ENCODE measurements at places on chromosomes 7 and 10.

DNA sequence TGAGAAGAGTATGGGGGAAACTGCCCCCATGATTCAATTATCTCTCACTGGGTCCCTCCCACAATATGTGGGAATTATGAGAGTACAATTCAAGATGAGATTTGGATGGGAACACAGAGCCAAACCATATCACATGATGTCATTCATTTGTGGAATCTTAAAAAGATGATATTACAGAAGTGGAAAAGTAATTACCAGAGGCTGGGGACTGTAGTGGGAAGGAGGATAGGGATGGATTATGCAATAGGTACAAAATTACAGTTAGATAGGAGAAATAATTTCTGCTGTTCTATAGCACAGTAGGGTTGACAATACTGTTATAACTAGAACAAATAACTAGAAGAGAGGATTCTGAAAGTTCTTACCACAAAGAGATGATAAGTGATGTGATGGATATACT is 141.4 kb downstream of the VPS50 start:
- DNase-seq: no peak

DNA sequence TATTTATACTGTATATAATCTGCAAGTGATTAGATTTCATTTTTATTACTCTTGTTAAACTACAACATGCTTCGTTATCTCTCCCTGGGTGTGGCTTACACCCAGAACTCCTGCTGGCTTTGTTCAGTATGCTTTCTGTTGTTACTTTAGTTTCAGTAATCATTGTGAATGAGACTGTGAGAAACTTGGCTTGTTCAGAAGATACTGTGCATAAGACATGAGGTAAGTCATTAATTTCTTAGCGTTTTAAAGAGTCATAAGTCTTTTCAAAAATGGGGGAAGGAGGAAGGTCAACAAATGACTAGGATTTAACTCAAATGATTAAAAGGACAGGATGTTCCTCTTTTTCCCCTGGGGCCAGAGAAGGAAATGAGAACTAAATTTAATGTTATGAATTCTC is 11.6 kb upstream of the ADD3 start:
- DNase-seq: no peak

GRCh38 chr10:115566867-115567266 is 473.7 kb downstream of the ATRNL1 start:
- no peak for DNase-seq

GRCh38 chr7:77797734-77798393 is 370 bp downstream of the TMEM60 start:
- DNase-seq: no peak

- DNase-seq: no peak
Observed at GRCh38 chr7:20288036-20288435, 42.7 kb upstream of the ITGB8 start.

GRCh38 chr10:122368502-122369254 is 5.8 kb upstream of the PLEKHA1 start:
- DNase-seq: no peak

- DNase-seq: no peak
Observed at GRCh38 chr10:120396228-120396627, 60.8 kb upstream of the PLPP4 start.

DNA sequence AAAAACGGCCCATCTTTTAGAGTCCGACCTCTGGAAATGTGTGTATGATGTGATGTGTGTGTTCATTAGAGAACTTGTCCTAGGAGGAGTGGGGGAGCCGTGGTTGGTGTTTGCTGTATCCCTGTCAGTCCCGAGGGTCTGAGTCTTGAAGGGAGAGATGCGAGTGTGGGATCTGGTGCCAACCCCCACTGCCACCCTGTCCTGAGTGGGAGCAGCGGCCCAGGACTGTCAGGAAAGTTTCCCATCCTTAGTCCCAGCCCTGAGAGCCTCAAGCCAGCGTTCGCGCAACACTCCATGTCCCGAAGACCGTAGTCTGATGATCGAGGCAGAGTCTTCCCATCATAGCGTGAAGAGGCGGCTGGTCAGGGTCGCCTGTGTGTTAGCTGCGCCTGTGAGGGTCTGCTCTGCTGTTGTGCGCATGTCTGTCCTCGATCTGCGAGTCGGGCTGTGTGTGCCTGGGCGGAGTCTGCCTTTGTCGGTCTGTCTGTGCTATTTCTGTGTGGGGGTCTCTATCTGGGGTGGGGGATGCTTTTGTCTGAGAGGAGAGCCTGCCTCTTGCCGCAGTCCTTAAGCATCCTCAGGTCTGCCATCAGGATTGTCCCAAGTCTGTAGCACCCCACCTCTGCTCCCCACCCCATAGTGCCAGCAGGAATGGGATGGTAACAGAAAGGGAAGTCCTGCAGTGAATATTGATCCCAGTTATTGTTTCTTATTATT is 514 bp upstream of the CHAT start:
- DNase-seq: no peak

GRCh38 chr7:5494683-5495561 is 71.3 kb upstream of the TNRC18 start:
- DNase-seq: no peak

- no peak for DNase-seq
Observed at GRCh38 chr7:118109607-118110006, 74.4 kb upstream of the LSM8 start.

GRCh38 chr10:15710455-15710854 is 9.3 kb downstream of the ITGA8 start:
- DNase-seq: no peak

- no peak for DNase-seq
Observed at GRCh38 chr10:31320550-31321211, 1.7 kb downstream of the ZEB1 start.

DNA sequence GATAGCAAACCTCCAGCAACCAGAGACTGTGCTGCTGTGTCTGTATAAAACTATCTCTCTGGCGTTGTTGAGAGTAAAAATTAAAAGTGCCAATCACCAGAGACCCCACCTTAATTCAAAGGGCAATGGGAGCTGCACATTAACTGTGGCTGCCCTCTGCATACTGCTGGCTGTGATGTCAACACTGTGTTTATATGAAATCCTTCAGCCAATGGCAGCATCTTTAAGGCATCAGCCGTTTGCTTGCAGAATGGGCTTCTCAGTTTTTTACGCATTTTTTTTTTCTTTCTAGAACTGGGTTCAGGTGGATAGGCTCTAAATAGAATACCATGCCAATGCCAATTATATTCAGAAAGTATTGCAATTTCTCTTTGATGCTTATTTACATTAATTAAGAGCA is 47.7 kb downstream of the CHN2 start:
- DNase-seq: no peak

- DNase-seq: no peak
Observed at GRCh38 chr10:110863956-110864355, 7.8 kb upstream of the PDCD4 start.

DNA sequence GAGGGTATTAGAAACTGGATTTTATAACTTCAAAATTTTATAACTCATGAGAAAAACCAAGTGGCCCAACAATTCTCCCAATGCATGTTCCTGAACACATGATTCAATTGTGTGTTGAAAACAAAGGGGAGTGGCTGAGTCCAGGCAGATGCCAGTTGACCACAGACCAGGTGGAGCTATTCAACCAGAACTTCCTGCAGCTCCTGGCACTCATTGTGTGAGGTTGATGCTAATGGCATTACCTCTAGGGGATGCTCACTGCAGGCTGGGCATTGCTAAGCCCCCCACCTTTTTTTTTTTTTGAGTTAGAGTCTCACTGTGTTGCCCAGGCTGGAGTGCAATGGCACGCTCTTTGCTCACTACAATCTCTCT is 20.3 kb downstream of the MYOF start:
- no peak for DNase-seq

DNA sequence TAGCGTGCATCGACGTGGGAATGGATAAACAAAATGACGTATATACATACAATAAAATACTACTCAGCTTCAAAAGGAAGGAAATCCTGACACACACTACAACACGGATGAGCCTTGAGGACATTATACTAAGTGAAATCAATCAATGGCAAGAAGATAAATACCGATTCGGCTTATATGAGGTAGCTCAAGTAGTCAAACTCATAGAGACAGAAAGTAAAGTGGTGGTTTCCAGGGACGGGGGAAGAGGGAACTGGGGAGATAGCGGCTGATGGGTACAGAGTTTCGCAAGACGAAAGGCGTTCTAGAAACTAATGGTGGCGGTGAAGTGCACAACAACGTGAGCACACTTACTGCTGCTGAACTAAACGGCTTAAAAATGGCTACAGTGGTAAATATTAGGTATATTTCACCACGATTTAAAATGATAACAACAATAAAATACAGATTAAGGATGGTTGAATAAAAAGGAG is 516.7 kb downstream of the PARD3 start:
- no peak for DNase-seq

- no peak for DNase-seq
Observed at GRCh38 chr10:44309939-44310761, 74.7 kb downstream of the CXCL12 start.

GRCh38 chr10:121690152-121690848 is 92.1 kb upstream of the FGFR2 start:
- DNase-seq: no peak

DNA sequence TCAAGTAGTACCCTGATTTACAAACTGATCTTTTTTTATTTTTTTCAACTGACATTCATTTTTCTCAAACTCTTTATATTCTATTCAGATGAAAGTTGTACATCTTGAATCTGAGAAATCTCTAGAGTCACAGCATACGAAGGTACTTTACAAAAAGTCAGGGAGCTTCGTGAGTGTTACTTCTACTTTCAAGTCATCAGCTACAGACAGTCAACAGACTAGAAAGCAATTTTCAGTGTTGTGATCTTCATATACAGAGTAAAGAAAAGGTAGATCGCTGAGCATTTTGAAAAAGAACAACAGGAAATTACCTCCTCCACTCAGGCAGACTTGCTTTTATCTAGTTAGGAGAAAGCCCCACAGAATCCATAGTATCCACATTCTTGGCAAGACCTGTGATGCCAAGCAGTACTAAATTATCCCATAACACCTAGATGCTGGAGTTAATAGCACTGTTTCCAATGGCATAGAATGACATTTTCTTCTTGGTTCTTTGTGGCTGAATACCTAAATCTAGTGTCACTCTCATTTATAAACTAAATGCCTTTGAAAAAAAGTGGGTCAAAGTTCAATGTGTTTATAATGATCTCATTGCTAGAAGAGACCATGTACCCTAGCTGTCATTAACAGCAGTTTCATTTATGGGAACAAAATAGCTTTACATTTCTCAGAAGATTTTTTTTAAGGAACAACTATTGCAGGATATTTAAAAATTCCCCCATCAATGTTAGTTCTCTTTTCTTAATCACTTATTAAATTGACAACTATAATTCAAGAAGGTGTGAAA is 12.0 kb upstream of the ZNF800 start:
- no peak for DNase-seq

GRCh38 chr7:22882106-22882505 is 59.5 kb upstream of the TOMM7 start:
- no peak for DNase-seq

GRCh38 chr7:139355320-139355719 is 4.4 kb upstream of the LUC7L2 start:
- no peak for DNase-seq

DNA sequence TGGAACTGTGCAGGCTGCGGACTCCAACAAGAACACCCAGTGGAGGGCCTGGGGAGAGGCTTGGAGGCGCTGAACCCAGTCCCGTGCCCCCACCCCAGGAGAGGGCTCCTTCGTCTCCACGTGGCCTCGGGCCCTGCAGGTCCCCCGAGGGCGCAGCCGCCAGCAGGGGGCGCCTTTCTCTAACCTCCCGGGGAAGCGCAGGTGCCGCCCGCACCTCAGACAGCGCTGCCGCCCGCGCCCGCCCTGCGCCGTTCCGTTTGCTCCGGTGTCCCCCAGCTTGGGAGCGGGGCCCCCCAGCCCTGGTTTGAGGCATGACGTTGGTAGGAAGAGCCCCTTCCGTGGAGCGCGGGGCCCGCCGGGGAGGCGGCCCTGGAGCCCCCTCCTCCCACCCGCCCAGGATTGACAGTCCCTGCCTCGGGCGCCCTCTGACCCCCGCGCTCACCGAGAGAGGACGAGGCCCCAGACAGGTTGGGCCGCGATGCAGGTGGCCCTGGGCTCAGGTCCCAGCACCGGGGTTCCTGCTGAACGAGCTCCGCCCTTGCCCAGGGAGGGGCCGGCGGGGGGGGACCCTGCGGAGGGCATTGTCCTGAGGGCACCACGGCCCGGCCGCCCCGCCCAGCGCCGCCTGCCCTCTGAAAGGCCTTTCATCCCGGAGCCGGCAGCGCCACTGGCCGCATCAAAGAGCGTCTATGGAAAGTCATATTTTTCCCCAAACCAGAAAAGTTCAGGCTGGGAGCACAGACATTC is 42.8 kb downstream of the FOXL3 start:
- no peak for DNase-seq

DNA sequence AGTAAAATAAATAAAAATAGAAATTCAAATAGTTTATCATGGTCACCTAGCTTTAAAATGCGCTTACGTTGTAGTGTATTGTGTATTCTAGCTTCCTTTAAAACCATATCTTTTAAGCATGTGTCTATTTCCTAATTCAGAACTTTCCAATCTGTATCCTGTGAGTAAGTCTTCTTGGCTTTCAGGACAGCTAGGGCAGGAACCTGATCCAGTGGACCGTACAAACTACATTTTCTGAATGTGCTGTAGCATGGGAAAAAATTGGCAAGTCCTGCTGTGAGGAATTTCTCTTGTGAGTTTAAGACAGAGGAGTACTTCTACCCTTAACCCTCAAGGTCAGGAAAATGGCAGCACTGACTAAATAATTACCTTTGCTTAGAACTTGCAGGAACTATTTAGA is 12.1 kb downstream of the OPN1SW start:
- no peak for DNase-seq

GRCh38 chr7:39686261-39686924 is 63.0 kb downstream of the RALA start:
- DNase-seq: no peak

GRCh38 chr10:79437111-79437814 is 8.2 kb downstream of the ZCCHC24 start:
- DNase-seq: no peak

DNA sequence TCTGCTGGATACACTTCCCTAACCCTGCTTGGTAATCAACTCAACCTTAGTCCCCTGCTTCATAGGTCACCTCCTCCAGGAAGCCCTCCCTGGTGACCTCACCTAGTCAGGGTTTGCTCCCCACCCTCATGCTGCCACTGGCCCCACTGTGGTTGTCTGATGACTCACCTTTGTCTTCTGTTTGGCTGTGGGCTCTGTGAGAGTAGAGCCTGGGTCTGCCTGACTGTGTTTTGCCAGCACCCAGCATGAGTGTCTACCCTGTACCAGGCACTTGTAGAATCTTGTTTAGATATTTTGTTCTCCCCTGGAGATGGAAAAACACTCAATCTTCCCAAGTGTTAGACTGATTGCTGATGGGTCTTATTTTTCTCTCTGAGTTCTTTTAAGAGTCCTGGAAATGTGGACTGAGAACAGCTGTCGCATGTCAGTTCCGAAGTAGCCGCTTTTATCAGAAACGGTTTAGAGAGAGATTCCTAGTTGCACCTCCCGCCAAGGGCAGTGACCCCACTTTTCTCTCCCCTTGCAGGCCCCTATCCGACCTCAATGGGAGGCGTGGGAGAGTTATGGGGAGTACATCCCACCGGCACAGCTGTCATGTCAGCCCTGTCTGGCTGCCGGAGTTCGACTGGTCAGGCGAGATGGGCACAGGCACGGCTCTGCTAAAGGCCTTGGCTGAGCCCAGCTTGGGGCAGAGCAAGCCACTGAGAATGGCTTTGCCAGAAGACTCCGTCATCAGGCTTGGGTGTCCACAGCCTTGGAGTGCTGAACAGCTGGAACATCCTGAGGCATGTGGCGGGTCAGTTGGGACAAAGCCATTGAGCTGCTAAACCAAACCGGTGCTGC is 134.3 kb downstream of the GRK5 start:
- no peak for DNase-seq
